Kidney (tissue), 22 donors: ENCODE measurements at places on chromosomes 5 and 9.

DNA sequence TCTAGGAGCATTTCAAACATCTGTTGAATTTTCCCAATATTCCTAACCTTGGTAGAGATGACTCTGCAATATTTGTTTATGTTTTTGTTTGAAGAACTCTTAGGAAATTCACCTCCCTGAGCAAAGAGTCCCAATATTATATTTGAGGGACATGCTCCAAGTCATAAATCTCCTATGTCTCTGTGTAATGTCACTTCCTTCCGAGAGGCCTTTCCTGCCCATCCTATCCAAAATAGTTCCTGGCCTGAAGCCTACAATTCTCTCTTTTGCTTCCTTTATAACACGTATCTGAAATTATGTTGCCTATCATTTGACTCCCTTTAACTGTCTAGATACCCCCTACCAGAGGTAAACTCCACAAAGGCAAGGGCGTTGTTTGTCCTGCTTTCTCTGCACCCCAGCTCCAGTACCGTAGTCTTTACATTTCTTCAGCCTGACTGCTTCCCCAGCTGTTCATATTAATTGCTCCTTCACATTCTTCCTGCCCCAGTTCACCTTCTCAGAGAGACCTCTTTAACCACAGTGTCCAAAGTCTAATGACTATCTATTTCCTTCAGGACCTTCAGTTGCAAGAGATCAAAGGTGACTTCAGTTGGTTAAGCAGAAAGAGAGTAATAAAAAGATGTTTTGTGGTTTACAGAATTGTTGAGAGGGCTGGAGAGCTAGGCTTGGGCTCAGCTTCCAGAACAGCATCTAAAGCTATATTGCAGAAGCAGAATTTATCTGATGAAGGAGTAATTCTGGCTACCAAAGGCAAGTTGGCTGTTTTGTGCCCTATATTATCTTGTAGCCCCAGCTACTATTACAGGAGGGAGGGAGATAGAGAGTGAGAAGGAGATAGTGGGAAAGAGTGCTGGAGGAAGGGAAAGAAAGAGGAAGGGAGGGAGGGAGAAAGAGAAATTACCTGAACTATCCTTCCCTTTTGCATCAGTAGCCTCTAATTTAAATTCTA lies 109.3 kb upstream of the TMEM161B start:
- no peak for DNase-seq

DNA sequence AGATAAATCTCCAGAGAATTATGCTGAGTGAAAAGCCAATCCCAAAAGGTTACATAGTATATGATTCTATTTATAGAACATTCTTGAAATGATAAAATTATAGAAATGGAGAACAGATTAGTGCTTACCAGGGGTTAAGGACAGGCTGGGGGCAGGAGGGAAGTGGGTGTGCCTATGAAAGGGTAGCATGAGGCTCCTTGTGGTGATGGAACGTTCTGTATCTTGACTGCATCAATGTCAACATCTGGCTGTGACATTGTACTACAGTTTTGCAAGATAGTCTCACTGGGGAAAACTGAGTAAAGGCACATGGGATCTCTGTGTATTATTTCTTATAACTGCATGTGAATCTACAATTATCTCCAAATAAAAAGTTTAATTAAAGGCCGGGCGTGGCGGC lies 22.3 kb downstream of the ORM2 start:
- DNase-seq: no peak

- DNase-seq: peak; percentile 37
Observed at GRCh38 chr5:18305288-18305924, 671.1 kb downstream of the TAF11L14 start.

- no peak for DNase-seq
Observed at GRCh38 chr5:82985763-82986162, 91.4 kb downstream of the TMEM167A start.

DNA sequence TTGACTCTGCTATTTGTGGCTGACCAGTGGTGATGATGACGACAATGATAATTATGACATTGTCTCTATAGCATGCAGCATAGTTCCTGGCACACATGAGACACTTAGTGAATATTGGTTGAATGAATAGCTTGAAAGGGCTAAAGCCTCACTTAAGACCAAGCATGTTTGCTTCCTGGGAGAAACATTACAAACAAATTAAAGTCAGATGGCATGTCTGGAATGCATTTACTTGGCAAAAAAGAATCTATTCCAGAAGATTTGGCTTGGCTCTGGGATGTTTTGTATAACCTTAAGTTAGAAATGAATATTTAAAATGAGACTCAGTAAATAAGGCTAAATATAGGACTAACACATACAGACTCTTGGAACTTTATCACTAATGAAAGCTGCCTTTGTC lies 21.6 kb downstream of the GAS1 start:
- no peak for DNase-seq

DNA sequence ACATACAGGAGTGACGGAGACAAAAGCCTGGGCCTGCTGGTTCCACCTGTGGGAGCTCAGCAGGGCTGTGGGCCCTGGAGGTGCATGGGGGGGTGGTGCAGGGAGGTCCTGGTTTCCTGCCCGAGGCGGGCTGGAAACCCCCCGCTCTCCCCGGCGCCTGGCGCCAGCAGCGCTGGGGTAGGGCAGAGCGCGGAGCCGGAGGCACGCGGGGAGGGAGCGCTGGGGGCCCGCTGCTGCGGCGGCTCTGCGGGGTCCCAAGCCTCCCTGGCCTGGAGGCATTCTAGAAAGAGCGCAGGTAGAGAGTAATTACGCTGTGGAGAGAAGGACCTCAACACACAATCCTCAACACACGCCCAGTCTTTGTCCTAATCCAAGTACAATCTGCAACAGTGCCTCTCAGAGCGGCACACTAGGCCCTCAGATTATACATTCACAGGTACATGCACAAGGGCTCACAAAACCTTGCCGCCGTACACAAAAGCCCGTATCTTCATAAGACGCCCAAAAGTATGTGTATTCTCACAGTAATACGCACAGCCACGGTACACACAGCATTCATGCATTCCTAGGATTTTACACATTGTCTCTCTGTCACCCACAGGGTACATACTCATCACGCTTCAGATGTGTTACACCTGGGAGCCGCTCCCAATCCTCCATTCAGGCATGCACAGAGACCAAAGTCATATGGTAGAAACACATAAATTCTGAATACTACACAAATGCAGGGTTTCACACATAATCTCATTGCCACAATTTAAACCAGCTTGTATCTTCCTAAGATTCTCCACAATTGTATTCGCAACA lies 2.1 kb upstream of the HAND1 start:
- no peak for DNase-seq

DNA sequence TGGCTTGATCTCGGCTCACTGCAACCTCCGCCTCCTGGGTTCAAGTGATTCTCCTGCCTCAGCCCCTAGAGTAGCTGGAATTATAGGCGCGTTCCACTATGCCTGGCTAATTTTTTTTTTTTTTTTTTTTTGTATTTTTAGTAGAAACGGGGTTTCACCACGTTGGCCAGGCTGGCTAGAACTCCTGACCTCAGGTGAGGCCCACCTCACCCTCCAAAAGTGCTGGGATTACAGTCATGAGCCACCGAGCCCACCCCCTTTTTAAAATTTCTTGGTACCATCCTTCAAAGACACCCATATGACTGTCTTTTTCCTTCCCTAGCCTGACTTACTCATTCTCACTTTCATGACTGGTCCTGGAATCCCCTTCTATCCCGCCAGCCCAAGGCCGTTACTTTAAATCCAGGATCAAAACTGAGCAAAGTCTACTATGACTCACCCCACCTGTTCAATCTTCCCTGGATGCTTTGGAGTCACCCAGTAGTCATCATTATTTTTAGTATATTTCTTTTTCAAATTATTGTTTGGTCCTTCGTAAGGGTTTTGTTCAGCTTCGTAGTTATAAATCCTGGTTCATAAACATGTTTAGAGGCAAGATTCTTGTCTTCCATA lies 1.2 kb upstream of the TBCA start:
- DNase-seq: no peak

DNA sequence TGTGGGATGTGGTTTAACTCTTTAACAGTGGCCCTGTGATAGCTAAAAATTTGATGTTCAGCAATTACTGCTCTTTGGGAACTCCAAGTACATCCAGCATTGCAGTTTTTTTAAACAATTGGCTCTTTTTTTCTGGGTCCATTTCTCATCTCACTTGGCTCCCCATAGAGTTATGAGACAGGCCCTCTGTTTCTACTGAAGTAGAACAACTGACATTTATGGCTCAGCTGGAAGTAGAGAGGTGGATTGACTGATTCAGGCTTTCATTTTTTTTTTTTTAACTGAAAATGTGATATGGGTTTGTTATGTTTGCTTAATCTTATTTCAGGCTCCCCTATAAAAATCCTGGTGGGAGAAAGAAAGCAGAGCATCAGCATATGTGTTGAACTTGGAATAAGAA lies 96.6 kb upstream of the CD180 start:
- DNase-seq: no peak

GRCh38 chr5:134410822-134411221 lies 859 bp downstream of the CDKN2AIPNL start:
- DNase-seq: no peak

DNA sequence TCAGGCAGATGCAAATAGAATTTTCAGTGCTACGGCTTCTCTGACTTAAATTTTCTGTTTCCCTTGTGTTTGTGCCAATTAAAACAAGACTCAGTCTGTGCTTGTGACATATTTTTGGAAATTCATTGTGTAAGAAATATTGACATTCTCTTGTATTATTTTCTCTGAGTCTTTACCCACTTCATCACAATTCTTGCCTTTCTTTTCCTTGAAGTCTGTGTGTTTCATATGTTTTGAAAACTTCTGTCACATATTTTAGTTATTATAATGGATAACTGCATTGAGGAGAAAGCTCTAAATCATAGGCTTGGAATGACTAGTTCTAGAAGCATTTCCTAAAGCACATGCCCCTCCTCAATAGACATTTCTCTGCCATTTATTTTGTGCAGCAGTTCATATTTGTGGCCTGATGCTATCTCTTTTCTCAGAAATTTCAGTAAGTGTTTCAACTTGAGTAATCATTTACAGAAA lies 206.6 kb downstream of the PALM2AKAP2 start:
- no peak for DNase-seq

DNA sequence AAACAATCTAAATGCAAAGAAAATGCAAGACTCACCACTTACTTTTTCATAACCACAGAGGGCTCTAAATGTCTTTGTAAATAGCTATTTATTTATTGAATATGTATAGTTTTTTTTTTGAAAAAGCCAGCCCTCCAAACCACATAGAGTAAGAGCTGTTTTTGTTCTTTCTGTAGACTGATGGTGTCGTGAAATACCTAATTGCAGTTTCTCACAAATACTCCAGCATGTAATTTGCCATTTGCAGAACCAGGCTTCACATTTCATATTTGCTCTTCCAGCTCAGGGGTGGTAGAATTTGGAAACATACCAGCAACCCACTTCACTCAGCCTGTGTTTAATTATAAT lies 159.8 kb downstream of the TMC1 start:
- no peak for DNase-seq

- DNase-seq: no peak
Observed at GRCh38 chr5:95327211-95327610, 42.3 kb upstream of the MCTP1 start.

GRCh38 chr5:5933651-5934050 lies 444.7 kb downstream of the MED10 start:
- no peak for DNase-seq

DNA sequence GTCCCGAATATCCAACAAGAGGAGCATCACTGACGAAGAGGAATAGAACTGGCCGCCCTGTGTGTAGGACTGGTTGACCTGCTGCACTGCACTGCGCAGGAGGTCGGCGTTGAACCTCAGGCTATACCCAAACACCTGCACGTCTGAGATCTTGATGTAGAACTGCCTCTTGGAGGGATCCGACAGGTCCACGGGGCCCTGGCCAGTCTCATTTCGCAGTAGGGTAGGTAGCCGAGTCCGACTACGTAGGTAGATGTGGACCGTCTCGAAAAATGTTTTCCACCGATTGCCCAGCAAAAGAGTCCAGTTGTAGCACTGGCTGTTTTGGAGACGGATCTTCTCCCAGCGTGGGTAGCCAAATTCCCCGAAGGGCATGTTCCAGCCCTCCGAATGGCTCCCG lies 202.0 kb downstream of the BRINP1 start:
- no peak for DNase-seq

DNA sequence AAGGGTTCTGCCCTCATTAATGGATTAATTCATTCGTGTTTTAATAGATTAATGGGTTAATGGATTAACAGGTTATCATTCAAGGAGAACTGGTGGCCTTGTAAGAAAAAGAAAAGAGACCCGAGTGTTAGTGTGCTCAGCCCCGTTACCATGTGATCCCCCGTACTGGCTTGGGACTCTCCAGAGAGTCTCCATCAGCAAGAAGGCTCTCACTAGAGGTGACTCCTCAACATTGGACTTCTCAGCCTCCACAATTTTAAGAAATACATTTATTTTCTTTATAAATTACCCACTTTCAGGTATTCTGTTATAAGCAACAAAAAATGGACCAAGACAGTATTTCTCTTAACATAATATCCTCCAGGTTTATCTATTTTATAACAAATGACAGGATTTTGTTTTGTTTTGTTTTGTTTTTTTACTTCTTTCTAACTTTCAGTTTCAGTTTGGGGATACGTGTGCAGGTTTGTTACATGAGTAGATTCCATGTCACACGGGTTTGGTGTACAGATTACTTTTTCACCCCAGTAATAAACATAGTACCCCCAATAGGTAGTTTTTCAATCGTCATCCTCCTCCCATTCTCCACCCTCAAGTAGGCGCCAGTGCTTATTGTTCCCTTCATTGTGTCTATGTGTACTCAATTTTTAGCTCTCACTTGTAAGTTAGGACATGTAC lies 456.1 kb downstream of the DNAH5 start:
- DNase-seq: no peak

DNA sequence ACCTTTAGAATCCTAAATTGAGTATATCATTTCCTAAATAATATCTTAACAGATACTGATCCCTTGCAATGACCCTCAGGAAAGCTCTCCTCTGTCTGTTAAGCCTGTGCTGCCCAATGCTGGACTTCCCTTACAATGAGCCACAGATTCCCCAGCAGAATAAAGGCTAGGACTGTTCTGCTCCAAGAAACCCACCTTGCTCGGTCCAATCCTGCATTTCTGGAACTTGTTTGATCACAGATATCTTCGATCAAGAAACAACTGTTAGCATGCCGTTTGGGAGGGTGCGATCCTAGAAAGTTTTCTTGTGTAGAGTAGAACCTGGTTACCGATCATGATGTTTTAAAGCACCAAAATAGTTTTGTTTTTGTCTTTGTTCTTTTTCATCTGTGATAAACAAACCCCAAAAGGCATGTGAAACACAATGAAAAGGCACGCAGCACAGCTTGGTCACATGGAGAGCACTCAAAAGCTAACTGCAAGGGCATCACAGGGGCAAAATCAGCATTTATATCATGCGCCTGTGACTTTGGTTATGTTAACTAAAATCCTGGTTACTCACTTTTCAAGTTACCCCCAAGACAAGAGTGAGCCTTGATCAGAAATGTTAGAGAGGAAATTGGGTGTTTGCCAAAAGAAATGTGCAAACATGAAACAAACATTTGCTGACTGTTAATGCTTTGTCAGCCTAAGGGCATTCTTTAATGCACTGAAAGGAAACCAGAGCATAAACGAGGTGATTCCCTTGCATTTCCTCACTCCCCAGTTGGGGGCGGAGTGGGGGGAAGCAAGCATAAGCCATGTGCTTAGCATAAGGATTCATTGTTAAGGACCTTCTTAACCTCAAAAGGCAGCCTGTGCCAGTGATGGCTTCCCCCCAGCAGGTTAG lies 61.9 kb upstream of the ADAMTS16 start:
- peak; percentile 79 for DNase-seq
